Activated CD8-positive, alpha-beta T cell treated with anti-CD3 and anti-CD28 coated beads for 36 hours (primary cell): ENCODE measurements at places on chromosomes 13 and 19. TPM values are rescaled to one million over a fixed set of nuclear protein-coding genes. Genes with fewer than 3 reads are reported as not detected.

DNA sequence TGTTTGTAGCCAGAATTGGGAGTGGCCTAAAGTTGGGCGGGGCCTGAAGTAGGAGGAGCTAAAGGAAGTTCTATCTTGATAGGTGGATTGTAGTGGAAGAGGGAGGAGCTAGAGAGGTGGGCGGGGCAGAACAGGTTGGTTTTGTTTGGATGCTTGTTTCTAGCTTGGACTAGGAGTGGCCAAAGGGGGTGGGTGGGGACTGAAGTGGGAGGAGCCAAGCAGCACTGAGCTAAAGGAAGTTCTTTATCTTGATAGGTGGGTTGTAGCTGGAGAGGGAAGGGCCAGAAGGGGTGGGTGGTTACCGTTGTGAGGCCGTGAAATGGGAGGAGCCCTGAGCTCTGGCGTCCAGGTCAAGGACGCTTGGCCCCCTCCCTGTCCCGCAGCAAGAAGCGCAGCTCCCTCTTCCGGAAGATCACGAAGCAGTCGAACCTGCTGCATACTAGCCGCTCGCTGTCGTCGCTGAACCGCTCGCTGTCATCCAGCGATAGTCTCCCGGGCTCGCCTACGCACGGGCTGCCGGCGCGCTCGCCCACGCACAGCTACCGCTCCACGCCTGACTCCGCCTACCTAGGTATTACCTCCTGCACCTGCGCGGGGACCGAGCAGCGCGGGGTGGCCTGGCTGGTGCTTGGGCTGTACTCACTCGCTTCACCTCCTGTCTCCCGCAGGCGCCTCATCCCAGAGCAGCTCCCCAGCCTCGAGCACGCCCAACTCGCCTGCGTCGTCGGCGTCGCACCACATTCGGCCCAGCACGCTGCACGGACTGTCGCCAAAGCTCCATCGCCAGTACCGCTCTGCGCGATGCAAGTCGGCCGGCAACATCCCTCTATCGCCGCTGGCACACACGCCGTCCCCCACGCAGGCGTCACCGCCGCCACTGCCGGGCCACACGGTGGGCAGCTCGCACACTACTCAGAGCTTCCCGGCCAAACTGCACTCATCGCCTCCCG is 8.0 kb downstream of the DNASE2 start:
- H3K36me3 ChIP-seq, result peaks cover 25% of the 10 kb centered on the region
- H3K27ac ChIP-seq, result no peak overlapping the region
- H3K27me3 ChIP-seq, result no peaks in the 10 kb centered on the region
- peak overlapping the region; percentile 35 for H3K4me3 ChIP-seq
- H3K4me1 ChIP-seq, result peaks cover 7% of the 10 kb centered on the region

DNA sequence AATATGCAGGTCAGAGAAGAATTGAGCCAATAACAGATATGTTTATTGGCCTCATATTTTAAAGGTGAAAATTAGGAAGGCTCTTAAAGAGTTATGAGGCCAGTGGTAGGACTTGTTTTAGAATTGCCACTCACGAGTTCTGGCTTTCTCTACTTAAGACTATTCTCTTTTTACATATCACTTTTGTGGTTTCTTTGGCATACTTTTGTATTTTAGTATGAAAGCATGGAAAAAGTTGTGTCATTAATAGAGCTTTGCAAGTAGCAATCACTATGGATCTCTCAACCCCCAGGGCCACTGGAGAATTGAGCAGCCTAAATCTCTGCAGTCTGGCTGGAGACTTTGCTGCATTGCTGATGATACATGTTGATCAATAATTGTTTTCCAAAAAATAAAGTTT is 64.6 kb upstream of the SOX21 start:
- no peak overlapping the region for H3K27ac ChIP-seq
- H3K4me1 ChIP-seq, result no peaks in the 10 kb centered on the region
- DNase-seq, result no peak
- H3K36me3 ChIP-seq, result no peaks in the 10 kb centered on the region
- H3K4me3 ChIP-seq, result no peak overlapping the region

DNA sequence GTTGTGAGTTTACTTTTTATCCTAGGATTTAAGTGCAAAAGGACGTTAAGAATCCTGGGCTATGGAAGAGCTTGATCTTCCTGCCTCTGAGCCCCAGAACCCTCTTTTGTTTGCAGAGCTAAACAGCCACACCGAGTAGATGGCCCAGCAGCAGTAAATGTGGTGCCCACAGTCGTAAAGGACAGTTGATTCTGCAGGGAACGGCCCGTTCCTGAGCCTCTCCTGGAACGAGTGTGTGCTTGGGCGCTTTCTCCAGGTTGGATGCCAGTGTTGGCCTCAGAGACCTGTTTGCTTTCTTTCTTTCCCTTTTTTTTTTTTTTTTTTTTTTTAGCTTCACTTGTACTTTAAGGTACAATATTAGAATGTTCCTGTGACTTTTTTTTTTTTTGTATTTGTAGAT is 41.7 kb downstream of the SPATA13 start:
- peaks cover 36% of the 10 kb centered on the region for H3K4me1 ChIP-seq
- H3K27me3 ChIP-seq, result no peaks in the 10 kb centered on the region
- no peak overlapping the region for H3K27ac ChIP-seq
- H3K4me3 ChIP-seq, result no peak overlapping the region
- no peak for DNase-seq
- H3K36me3 ChIP-seq, result peaks cover 9% of the 10 kb centered on the region

GRCh38 chr13:95608640-95609323 is 35.7 kb downstream of the DZIP1 start:
- no peak overlapping the region for H3K27ac ChIP-seq
- no peaks in the 10 kb centered on the region for H3K36me3 ChIP-seq

DNA sequence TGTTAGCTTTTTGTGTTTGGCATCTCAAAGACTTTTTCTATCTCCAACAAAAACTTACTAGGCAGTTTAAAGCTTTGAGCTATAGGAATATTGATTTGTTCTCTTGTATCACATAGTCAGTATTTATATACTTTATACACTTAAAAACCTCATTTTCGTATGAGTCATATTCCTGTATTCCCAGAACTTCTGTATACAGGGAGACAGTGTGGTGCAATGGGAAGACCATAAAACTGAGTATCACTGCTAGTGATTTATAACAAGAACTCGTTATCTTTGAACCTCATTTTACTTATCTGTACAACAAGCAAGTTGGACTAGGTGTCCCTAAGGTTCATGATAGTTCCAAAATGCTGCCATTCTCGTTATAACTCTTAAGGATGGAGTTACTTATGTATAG is 6.3 kb downstream of the GPR180 start:
- no peaks in the 10 kb centered on the region for H3K27me3 ChIP-seq
- peaks cover 29% of the 10 kb centered on the region for H3K4me1 ChIP-seq
- H3K4me3 ChIP-seq, result no peak overlapping the region
- no peak overlapping the region for H3K27ac ChIP-seq
- peaks cover 41% of the 10 kb centered on the region for H3K36me3 ChIP-seq
- no peak for DNase-seq

DNA sequence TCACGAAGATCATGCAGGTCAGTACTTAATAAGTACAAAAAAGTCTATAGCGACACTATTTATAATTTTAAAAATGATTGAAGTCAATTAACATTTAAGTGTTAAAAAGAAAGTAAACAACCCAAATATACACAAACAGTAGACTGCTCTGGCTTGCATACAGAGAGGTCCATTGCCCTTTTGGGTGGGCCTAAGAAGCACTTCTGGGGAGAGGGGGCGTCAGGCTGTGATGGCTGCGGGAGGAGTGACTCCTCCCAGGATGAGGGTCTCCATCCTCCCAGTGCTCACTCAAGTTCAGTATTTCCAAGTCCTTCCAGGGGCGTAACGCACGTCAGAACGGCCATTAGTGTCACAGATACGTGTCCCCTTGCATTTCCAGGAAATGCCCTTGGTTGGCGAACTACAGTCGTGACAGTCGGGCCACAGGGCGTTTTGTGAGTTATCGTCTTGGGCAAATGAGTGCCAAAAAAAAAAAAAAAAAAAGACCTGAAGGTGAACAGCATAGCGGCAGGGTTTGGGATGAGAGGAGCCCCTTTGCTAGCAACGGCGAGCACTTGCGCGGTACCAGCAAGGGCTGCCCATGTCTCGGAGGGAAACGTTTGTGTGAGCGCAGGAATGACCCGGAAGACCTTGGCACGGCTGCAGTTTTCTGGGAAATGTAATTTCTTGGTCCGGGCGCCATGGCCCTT is at the start of gene SCGB2B2:
TSS of gene SCGB2B2 (minus strand) at position 463 of the 689 bp plus-strand sequence. CDS start 82,596 bp downstream, outside the sequence.
- peak within 1 kb of the TSS; percentile 99 for H3K27ac ChIP-seq
- peaks cover 42% of the 10 kb centered on the region for H3K36me3 ChIP-seq
- H3K27me3 ChIP-seq, result peaks cover 1% of the 10 kb centered on the region
- peak; percentile 77 for DNase-seq
- peaks cover 34% of the 10 kb centered on the region for H3K4me1 ChIP-seq
- H3K4me3 ChIP-seq, result peak within 1 kb of the TSS; percentile 95

GRCh38 chr13:112831196-112831595 is 137.8 kb upstream of the MCF2L start:
- no peaks in the 10 kb centered on the region for H3K4me1 ChIP-seq
- H3K27ac ChIP-seq, result no peak overlapping the region
- no peak for DNase-seq
- H3K36me3 ChIP-seq, result peaks cover 31% of the 10 kb centered on the region

DNA sequence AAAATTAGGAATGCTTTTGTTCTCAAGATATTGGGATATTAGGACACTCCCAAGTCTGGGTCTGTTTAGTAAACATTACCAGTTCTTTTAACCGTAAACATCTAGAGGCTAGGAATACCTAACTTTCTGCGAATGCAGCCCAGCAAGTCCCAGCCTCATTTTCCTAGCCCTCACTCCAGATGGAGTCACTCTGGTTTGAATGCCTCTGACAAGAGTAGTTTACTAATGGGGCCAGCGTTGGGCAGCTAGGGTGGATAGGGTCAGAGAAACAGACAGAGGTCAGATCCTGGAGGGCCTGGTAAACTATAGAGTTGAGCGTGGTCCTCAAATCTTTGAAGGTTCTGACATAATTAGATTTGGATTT is 53.6 kb downstream of the WDFY2 start:
- H3K36me3 ChIP-seq, result no peaks in the 10 kb centered on the region
- H3K4me3 ChIP-seq, result no peak overlapping the region
- no peaks in the 10 kb centered on the region for H3K27me3 ChIP-seq

DNA sequence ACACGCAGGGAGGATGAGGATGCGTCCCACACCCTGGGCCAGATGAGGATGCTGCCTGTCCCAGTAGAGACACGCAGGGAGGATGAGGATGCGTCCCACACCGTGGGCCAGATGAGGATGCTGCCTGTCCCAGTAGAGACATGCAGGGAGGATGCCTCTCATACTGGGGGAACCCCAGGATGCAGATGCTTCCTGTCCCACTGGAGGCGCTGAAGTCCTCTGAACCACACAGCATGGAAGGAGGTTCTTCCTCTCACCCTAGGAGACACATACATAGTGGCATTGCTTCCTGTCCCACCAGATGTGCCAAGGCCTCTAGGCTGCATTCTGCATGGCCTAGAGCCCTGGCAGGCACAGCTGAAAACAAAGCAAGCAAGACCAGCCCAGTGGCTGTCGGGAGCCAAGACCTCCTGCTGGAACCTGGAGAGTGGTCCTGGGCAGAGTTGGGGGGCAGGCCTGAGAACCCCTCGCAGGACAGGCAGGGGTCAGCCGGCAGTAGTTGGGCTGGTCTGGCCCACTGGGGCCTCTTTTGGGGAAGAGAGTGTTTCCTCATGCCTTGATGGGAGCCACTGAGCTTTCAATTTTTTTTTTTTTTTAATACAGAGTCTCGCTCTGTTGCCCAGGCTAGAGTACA is 4.3 kb downstream of the HPN start:
- H3K4me1 ChIP-seq, result peaks cover 6% of the 10 kb centered on the region
- no peak overlapping the region for H3K4me3 ChIP-seq
- H3K27me3 ChIP-seq, result peaks cover 3% of the 10 kb centered on the region
- H3K36me3 ChIP-seq, result no peaks in the 10 kb centered on the region
- no peak overlapping the region for H3K27ac ChIP-seq

DNA sequence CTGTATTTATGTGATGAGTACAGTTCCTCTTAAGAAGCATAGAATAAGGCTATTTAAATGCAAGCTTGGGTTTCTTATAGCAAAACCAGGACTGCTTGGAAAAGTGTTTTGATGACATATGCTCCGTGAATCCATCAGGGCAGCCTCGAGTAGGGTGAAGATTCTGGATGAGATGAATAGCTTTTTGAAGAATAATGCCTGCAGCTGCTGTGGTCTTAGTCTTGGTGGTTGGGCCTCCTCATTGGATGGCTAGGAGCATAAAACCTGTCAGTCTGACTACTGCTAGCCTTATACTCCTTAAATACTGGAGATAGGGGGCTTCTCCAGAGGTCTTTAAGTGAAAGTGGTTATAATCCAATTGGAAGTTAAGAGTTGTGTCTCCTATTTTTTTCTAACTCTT is 704.3 kb downstream of the FGF9 start:
- no peak for DNase-seq
- no peaks in the 10 kb centered on the region for H3K36me3 ChIP-seq
- H3K27me3 ChIP-seq, result no peaks in the 10 kb centered on the region
- H3K27ac ChIP-seq, result no peak overlapping the region
- no peak overlapping the region for H3K4me3 ChIP-seq
- no peaks in the 10 kb centered on the region for H3K4me1 ChIP-seq

- DNase-seq, result no peak
- no peak overlapping the region for H3K4me3 ChIP-seq
- H3K36me3 ChIP-seq, result no peaks in the 10 kb centered on the region
- H3K27ac ChIP-seq, result no peak overlapping the region
- no peaks in the 10 kb centered on the region for H3K27me3 ChIP-seq
- H3K4me1 ChIP-seq, result no peaks in the 10 kb centered on the region
These were observed 1525.6 kb upstream of the PRR20A start for GRCh38 chr13:55615081-55615480.

DNA sequence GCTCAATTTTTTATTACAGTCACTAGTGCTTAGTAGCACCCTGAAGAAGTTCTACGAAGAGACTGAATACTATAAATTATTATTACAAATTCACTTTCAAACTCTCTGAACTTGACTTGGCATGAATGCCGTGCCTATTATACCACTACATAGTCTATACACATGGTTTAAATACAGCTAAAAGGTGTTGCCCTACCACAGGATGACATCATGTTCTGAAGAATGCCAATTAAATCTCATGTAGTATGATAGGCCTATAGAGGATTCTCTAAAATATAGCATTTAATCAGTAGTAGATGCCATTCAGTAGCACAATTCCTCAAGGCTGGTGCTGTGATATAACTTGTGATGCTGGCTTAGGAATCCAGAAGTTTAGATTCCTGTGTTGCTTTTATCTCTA is 16.7 kb upstream of the POSTN start:
- H3K27ac ChIP-seq, result no peak overlapping the region
- H3K4me3 ChIP-seq, result no peak overlapping the region
- no peaks in the 10 kb centered on the region for H3K36me3 ChIP-seq
- DNase-seq, result no peak
- H3K27me3 ChIP-seq, result no peaks in the 10 kb centered on the region

The IGFL2 gene
- not detected for total RNA-seq

The FCAR gene
- not detected for total RNA-seq

The MYO1F gene
- total RNA-seq, result 21.0 TPM

The ZNF723 gene
- total RNA-seq, result not detected

The CEACAM20 gene
- not detected for total RNA-seq

The LIM2 gene
- total RNA-seq, result 1.4 TPM

The COX6B1 gene
- total RNA-seq, result 432 TPM

The NUP58 gene
- 171 TPM for total RNA-seq

The BCAM gene
- not detected for total RNA-seq

The FGF9 gene
- total RNA-seq, result 0.11 TPM

The RAX2 gene
- total RNA-seq, result not detected

The ZNF709 gene
- 1.5 TPM for total RNA-seq

The ECSIT gene
- 53.9 TPM for total RNA-seq
